ENCODE measurements at places on chromosomes 2 and 18. TPM values are rescaled to one million over a fixed set of nuclear protein-coding genes. Genes with fewer than 3 reads are reported as not detected.

GRCh38 chr2:113229795-113230194, 48.9 kb downstream of the PAX8 start:
- no peak for DNase-seq

- DNase-seq: no peak
Observed at GRCh38 chr2:126905991-126906390, 7.3 kb downstream of the TEX51 start.

Gene LPIN2
- total RNA-seq: 15.7 TPM

Gene CREG2
- total RNA-seq: 2.4 TPM

Gene PSMD14
- total RNA-seq: 49.8 TPM

Gene SLC4A3
- total RNA-seq: 5.5 TPM

Gene NCKAP5
- total RNA-seq: 4.7 TPM

- DNase-seq: peak; percentile 43
Observed at GRCh38 chr2:188181067-188181838, 110.4 kb upstream of the GULP1 start.

GRCh38 chr18:79933765-79934164, 17.7 kb downstream of the SLC66A2 start:
- peak; percentile 65 for DNase-seq

DNA sequence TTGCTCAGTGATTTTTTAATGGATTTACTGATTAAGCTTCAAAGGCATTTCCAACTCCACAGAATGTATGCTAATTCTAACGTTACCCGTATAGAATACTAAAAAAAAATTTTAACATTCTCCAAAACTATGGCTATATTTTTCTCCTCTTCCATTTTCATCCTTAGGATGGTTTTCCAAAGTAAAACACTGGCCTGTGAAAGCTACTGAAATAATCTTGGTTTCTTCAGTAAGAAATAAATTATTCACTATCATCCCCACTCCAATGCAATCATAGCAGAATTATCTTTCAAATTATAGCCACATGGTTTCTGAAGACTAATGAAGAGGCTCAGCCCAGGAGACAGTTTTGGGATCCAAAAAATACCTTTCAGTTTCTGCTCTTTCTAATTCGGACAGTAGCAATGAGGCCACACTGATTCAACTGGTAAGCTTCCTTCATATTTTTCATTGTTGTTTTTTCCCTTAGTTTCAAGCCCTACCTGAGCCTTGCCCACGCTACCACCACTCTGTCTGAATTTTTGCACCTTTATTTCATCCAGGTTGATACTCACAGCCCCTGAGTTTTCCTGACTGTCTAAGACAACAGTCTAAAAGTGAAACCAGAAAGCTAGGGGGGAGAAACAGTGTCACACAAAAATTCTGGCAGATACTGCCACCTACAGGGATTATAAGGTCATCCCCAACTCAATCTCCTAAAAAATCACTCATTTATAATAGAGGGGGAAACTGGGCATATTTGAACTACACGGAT, 887.9 kb downstream of the NRXN1 start:
- DNase-seq: peak; percentile 85

DNA sequence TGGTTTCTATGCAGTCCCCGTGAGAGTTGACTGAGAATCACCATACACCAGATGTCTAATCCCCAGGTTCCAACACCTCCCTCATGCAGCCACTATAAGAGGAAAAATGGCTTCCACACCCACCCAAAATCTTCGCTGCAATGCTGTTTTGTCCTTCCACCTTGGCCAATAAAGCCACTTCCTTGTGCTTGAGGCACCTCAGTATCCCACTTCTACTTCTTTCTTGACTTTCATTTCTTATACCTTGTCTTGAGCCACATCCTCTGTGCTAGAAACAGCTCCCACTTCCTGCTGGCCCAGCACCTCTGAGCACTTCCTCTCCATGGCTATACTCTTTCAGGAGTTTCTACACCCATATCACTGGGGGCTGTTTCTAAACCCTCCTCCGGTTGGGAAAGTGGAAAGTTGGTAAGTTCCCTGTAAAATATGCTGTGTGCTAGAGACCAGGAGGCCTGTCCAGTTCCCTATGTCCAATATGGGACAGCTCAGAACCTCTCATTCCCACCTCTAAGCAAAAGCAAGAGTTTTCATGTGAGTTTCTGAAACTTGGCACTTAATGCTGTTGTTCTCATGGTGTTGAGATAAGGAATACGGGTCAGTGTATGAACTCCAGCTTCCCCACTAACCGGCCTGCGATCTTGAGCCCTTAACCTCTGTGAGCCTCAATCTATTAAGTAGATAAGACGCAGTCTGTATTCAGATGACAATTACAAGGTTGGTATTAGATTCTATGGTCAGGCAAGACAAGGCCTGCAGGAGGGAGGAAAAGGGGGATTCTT, 209.1 kb upstream of the ID2 start:
- no peak for DNase-seq

GRCh38 chr2:187136646-187137045, 287.7 kb upstream of the ZSWIM2 start:
- peak; percentile 60 for DNase-seq

DNA sequence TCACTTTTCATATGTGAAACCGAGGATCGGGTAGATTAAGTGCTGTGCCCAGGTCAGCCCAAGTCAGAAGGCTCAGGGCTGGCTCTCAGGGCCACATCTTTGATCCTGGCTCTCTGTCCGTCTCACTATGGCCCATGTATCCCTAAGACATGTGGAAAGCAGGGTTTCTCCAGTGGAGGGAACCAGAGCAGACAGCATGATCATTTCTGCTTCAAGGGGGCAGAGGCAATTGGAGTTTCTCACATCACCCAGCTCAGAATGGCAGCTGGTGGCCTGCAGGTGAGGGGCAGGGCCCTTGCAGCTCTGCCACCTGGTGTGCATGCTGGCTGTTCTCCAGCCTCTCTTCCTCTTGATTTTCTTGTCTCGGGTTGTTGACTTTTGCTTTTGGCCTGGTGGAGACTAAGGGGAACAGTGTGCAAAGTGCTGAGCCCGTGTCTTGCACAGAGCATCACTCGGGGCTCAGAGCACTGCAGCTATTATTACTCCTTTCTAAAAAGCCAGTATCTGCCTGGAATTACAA, 27.0 kb downstream of the LDLRAD4 start:
- DNase-seq: no peak

DNA sequence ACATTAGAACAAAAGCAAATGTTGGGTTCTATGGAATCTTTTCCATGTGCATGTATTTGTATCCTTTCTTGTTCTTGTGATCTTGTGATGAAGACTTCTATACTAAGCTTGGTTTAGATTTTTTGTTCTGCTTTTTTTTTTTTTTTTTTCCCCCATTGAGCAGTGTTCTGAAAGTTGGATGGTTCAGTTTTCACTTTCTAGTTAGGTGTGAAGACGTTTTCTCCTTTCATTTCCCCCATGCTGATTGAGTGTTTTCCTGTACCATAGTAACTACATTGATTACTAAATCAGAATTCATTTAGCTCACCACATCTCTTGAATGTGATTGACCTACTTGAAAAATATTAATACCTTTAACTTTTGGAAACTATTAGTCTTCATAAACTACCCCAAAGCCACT, 34.1 kb downstream of the NOP58 start:
- DNase-seq: no peak

Measured in muscle of leg (tissue), 16 donors.